ENCODE measurements at places on chromosomes 6 and 20. TPM values are rescaled to one million over a fixed set of nuclear protein-coding genes. Genes with fewer than 3 reads are reported as not detected.

The FAM184A gene
- total RNA-seq, result 26.0 TPM

The NKX2-2 gene
- total RNA-seq, result 13.3 TPM

The ZNF311 gene
- 0.40 TPM for total RNA-seq

The VSTM2L gene
- 148 TPM for total RNA-seq

The TSHZ2 gene
- total RNA-seq, result 12.2 TPM

The PLN gene
- 2.7 TPM for total RNA-seq

The CNKSR3 gene
- total RNA-seq, result 12.8 TPM

The TRIM31 gene
- total RNA-seq, result not detected

The CEP162 gene
- total RNA-seq, result 10.1 TPM

The CDC40 gene
- 43.2 TPM for total RNA-seq

The C2 gene
- total RNA-seq, result 6.4 TPM

The PDE7B gene
- 28.2 TPM for total RNA-seq

The MATN4 gene
- total RNA-seq, result 0.29 TPM

The ADGRG6 gene
- total RNA-seq, result 2.0 TPM

The RBM24 gene
- total RNA-seq, result 11.0 TPM

The PGC gene
- not detected for total RNA-seq

DNA sequence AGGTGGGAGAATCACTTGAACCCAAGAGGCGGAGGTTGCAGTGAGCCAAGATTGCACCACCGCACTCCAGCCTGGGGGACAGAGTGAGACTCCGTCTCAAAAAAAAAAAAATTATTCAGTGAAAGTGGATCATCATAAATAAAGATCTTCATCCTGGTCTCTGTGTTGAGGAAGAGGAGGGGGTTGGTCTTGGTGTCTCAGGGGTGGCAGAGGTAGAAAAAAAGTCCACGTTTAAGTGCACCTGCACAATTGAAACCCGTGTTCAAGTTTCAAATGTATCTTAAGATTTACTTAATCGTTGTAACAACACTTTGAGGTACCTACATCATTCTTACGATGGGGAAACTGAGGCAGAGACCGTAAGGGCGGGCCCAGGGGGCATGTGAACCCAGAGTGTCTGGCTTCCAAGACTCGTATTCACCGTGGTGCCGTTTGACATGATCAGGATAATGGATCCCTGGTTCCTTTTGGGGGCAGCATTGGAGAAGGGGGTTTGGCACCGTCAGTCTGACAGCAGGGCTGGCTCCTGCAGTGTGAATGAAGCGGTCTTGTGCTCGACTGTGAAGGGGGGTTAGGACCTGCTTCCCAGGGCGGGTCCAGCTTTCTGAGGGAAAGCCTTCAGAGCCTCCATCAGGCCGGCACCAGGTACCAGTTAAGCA is 32.9 kb upstream of the ID1 start:
- no peak for DNase-seq

- no peak for DNase-seq
These were observed 119.5 kb upstream of the KCNG1 start for GRCh38 chr20:51142448-51142847.

DNA sequence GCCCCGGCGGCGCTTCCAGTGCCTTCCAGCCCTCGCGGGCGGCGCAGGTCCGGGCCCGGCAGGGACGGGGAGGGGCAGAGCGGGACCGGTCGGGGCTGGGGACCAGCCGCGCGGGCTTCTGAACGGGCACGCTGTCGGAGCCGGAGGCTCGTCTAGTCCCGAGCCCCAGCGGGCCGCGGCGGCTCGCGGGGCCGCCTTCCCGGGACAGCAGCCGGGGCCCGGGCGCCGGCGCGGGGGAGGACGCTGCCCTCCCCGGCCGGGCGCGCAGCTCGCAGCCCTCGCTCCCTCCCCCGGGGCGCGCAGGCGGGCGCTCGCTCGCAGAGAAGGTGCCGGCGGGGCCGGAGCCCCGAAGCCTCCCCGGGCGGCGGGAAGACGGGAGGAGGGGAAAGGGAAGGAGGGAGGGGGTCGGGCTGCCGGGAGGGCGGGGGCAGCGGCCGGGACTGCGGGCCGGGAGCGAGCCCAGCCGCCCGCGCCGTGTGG is 696 bp upstream of the SIRPA start:
- no peak for DNase-seq

DNA sequence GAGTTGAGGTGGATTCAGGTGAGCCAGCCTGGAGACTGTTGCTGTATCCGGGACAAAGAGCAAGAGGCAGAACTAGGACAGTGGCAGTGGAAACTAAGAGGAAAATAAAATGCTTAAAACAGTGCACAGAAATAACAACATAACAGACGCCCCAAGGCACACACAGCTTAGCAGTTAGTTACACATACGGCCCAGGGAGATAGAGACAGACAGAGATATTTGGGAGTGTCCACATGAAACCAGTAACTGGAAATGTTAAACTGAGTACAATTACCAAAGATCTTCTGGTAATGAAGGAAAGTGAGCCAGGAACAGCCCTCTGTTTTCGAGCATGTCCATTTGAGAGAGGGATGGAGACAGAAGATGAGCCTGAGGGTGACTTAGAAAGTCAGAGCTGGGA is 237.5 kb upstream of the QKI start:
- DNase-seq, result no peak

GRCh38 chr6:31592396-31592771 is 422 bp downstream of the NCR3 start:
- DNase-seq, result no peak

DNA sequence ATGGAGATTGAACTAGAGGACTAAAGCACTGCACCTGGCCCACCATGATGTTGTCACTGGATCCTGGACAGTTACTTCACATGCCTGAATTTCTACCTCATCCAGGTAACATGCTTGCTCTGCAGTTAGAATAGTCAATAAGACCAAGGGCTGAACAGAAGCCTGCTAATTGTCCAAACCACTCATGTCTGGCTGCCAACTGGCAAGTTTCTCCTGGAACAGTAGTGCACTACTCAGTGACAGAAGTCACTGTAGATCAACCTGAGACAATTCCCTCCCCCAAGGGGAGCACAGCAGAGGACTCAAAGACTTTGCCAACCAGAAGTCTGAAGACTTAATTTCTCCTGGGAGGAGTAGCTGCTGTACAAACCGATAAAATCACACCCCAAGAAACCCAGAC is 454.6 kb upstream of the MARCKS start:
- no peak for DNase-seq

DNA sequence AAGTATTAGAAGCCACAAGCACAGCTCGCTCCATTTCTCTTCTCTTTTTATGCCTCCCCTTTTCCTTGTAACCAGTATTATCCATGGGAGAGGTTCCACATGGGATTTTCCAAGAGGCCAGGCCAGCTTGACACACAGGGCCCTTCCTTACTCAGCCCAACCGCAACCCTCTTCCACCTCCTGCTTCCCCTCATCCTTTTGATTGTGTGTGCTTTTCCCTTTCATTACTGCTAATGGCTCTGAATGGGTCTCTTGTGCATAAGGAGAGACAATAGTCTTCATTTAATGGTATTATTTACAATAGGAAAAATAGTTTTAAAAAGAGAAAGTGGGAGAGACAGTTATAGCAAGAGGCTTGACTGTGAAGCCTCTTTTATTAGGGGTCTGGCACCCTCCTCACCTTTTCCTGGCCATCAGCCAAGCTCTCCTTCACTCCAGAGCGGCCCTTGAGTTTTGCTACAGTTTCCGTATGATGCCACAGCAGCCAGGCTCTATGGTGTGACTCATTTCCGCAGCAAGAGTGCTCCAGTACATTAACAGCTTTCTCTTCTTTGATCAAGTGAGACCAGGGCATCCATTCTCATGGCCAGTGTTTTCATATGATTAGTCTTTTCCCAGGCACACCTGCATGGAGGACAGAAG is 579.5 kb downstream of the TFAP2B start:
- no peak for DNase-seq

- no peak for DNase-seq
These were observed 7.9 kb upstream of the EEF1E1 start for GRCh38 chr6:8110117-8110721.

- no peak for DNase-seq
These were observed 22.6 kb upstream of the DYNLRB1 start for GRCh38 chr20:34493646-34494045.

- no peak for DNase-seq
These were observed 33.5 kb downstream of the CYB5R4 start for GRCh38 chr6:83893024-83893423.

GRCh38 chr6:43426928-43427405 is 374 bp upstream of the ABCC10 start:
- DNase-seq, result no peak

GRCh38 chr20:568673-569415 is 25.3 kb upstream of the CSNK2A1 start:
- DNase-seq, result no peak

GRCh38 chr20:36754656-36755222 is 8.8 kb upstream of the NDRG3 start:
- DNase-seq, result no peak

- DNase-seq, result no peak
These were observed 1.4 kb upstream of the MICAL1 start for GRCh38 chr6:109456710-109457561.

- no peak for DNase-seq
These were observed 36.3 kb downstream of the KIF25 start for GRCh38 chr6:168033791-168034190.

GRCh38 chr6:166998256-166999144 is 697 bp upstream of the CEP43 start:
- no peak for DNase-seq

DNA sequence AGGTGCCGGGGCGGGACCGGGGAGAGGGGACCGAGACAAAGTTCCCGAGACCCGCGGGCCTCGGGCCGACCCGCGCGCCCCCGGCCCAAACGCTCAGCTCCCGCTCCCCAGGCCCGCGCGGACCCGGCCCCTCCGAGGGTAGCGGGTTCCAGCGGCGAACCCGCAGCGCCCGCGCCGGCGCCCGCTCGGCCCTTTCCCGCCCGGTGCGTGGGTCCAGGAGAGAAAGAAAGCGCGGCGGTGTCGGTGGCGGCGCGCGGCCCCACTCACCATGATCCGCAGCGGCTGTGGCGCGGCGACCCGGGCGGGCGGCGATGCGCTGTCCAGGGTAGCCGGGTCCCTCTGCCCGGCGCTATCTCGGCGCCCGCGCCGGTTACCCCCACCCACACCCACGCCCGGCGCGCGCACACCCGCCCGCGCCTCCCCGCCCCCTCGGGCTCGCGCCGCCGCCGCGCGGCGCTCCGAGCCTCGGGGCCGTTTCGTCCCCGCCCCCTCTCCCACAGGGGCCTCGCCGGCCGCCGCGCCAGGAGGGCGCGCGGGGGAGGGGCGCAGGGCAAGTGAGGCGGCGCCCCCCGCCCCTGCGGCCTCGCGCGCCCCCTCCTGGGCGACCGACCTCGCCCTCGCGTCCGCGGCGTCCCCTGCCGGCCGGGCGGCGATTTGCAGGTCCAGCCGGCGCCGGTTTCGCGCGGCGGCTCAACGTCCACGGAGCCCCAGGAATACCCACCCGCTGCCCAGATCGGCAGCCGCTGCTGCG is at the start of gene ELOVL2:
ELOVL2 (minus strand) TSS at position 345 of the 751 bp plus-strand sequence; CDS start at position 270, 75 bp downstream.
- no peak for DNase-seq

DNA sequence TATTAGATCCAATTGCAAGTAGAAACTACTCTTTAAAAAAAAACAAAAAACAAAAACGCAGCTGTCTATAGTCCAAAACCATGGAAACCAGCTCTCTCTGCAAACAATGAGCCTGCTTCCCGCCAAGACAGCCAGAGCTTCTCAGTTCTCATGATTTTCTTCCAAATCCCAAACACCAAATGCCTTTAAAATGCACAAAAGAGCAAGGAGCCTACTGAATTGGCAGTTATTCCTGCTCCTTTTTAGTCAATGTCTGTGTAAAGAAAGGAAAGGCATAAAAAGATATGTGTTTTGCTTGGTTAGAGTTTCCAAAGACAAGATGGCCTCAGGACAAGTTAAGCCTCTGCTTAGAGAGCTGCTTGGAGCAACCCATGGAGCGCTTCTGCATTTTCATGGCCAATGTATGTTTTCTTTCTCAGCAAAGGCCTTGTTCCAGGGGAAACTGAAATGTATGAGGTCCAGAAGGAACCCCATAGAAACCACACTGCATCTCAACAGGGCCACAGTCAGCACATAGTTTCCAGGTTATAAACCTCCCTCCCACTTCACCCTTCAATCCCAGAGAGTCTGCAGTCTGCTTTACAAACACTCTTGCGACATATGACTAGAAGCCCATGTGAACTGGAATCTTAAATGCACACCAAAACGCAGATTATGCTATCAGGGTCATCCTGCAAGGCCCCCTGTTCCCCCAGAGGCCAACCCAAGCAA is 209.3 kb upstream of the TAB2 start:
- DNase-seq, result no peak

- DNase-seq, result no peak
These were observed 124.2 kb upstream of the GMDS start for GRCh38 chr6:2369606-2370005.

GRCh38 chr20:219290-220115 is 7.6 kb upstream of the DEFB129 start:
- DNase-seq, result no peak

GRCh38 chr6:154721460-154721859 is 11.8 kb upstream of the SCAF8 start:
- DNase-seq, result no peak

GRCh38 chr6:137039010-137039409 is 5.8 kb downstream of the IL20RA start:
- DNase-seq, result no peak

DNA sequence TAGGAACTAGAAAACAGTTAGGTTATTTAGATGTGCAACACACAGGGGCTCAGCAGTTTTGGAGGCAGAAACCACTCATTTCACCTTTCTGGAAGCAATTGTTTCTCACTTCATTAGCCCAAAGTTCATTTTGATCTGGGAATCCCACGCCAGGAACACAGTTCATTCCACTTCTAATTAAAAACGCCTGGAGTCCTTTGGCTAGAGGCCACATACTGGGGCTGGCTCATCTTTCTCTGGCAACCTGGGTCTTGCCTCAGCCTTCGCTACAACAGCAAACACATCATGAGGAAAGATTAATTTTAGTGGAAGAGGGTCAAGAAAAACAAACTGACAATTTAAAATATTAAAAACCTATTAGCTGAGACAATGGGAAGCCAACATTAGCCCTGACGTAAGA is 69.7 kb downstream of the RFPL4B start:
- no peak for DNase-seq

- no peak for DNase-seq
These were observed 32.6 kb downstream of the BMP6 start for GRCh38 chr6:7758456-7758855.

- DNase-seq, result no peak
These were observed 38.4 kb downstream of the INSM1 start for GRCh38 chr20:20406306-20406705.

GRCh38 chr20:17014217-17014616 is 212.6 kb upstream of the PCSK2 start:
- peak; percentile 62 for DNase-seq

DNA sequence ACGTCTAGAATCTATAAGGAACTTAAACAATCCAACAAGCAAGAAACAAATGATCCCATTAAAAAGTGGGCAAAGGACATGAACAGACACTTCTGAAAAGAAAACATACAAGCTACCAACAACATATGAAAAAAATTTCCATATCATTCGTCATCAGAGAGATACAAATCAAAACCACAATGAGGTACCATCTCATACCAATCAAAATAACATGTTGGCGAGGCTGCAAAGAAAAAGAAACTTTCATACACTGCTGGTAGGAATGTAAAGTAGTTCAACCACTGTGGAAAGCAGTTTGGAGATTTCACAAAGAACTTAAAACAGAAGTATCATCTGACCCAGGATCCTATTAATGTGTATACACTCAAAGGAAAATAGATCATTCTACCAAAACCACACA is 243.9 kb upstream of the RUNX2 start:
- no peak for DNase-seq

Measured in dorsolateral prefrontal cortex (tissue), 122 donors.